Globus pallidus (tissue), 1 donor: ENCODE measurements at places on chromosomes 3 and 15.

GRCh38 chr3:160568989-160569388, 3.6 kb upstream of the KPNA4 start:
- DNase-seq: no peak

- no peak for DNase-seq
Measured at GRCh38 chr3:189567766-189568420, 63.3 kb upstream of the TP63 start.

DNA sequence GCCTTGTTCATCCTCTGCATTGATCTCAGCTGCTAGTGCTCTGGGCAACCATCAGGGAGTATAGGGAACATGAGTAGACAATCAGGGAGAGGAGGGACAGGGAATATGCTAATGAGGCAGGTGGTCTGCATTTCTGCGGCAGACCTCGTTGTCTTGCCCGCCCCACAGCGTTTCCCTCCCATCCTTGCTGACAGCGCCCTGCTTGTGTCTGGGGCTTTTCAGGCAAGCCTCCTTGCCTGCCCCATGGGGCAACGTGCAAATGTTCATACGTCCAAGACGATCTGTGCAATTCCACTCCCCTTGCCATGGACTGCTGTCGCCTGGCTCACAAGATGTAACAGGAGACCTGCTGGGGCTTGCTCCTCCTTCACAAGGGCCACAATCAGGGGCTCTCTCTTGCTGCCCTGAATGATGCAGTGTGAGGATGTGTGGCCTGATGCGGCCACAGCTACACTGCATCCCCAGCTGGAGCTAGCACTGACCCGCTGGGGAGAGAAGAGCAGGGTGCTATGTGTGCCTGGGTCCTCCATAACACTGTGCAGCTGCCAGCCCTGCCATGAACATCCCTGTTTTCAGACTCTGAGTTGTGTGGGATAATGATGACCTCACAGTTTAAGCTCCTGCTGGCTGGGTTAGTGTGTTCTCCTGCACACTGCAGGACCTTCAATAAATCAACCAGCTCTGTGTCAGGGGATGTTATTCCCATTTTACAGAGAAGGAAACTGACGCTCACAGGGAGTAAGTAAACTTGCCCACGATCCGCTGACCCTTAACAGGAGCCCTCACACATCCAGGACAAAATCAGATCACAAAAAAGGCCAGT, 211.3 kb downstream of the KLF13 start:
- DNase-seq: peak; percentile 20

DNA sequence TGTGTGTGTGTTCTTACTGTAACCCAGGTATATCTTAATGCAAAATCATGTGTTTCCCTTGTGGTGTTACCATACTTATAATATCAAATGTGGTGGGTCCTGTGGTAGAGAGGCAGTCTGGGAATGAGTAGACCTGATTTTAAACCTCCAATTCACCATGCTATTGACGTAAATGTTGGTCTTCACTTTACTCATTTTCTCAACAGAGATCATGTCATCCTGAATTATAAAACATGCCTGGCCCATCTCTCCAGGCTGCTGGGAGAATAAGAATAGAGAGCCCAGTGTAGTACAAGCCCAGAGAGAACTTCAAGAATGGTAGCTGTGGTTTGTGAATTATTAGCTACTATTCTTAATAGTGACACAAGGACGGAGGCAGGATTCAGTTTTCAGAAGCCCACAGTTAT, 88.1 kb downstream of the MBNL1 start:
- DNase-seq: no peak

DNA sequence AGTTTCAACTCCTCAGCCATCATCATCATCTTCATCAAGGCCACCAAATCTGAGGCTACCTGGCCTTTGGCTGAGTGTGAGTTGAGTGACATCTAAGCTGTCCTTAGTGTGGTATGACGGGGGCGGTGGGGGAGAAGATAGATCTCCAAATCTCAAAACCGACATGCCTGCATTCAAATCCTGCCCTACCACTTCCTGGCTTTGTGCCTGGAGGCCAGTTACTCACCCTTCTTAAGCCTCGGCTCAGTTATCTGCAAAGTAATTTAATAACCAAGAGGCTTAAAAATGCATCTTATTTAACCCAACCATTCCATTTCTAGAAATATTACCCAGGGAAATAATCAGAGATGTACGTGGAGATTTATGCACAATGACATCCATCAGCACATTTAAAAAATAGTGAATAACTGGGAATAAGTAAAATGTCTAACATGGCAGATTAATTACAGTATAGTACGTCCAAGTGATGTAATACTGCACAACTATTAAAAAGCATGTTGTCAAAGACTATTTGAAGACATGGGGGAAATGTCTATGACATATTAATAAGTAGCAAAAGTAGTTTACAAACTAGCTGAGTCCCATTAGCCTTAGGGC, 167.4 kb downstream of the NTRK3 start:
- DNase-seq: no peak

DNA sequence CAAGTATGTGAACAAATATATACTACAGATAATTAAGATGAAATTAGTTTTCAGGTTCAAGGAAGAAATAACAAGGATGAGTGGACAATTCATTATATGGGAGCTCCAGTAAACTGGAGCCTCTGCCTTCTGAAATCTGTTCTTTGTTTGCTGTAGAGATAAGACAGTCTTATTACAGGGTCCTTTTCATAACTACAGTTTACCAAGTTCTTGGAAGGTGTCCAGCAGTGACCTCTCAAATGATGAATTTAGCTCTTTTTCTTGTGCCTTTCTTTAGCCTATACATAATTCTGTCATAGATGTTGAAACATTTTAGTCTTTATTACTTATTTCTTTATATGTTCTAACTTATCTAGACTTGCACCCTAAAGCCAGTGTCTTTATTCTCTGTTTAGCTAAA, 89.7 kb upstream of the GBE1 start:
- no peak for DNase-seq

- DNase-seq: no peak
Measured at GRCh38 chr15:55900019-55900418, 93.4 kb downstream of the NEDD4 start.

DNA sequence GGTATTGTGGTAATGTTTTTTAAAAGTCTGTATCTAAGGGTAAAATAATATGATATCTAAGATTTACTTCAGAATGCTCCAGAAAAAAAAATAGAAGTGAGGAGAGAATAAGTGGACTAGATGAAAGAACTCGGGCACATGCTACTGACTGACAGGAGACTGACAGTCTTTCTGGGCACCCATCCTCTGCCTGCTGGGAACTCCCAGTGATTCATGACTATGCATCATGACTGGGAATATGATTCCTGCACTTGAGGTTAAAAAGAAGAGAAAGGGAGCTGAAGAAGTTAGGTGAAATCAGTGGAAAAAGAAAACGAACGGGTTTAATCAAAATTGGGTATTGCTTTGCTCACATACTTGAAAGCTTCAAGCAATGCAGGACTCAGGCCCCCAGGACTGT, 35.7 kb upstream of the SPSB4 start:
- no peak for DNase-seq

DNA sequence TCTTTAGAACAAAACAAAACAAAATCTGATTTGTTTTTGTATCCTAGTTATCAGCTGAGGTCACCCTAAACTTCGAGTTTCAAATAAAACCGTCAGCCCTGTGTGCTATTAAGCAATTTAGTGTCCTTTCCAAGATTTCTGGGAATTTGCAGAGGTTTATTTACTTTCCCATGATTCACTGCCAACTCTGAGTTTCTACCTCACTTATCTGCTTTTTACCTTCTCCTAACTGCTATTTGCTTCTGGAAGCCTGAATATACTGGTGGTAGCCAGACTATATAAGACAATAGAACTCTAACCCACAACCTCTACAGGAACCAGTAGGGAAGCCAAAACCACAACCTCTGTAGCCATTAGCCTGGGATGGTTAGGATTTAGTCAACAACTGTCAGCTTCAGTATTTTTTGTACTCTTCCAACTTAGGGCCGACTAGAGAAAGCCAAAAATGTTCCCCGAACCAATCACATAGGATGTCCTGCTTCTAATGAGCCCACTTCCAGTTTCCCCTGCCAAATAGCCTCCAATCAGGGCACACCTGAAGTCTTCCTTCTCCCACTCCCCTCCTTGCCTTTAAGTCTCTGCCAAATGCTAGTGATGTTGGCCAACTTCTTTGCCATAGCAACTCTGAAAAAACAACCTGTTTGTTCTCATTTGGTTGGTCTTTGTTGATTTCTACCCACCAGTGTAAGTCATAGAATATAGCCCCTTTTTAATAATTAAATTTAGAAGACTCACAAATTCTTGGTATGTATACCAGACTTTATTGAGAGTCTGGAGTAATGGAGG, 273.1 kb downstream of the ULK4 start:
- DNase-seq: no peak

- DNase-seq: no peak
Measured at GRCh38 chr3:148957586-148957985, 33.8 kb upstream of the GYG1 start.

DNA sequence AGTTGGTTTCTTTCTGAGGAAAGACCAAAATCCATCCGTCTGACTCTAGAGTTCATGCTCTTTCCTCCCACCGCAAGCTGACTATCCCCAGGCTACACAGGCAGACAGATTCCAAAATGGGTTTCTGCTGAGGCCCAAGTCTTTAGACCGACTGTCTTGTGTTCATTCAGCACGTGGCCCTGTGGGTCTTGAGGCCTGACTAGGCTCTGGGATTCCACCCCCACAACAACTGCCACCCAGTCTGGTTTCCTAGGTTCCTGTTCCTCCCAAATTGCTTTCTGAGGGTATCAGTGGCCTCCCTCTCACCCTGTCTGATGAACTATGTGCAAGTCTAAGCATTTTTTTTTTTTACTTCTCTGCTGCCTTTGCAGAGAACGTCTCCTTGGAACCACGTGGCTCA, 67.7 kb downstream of the CYP19A1 start:
- DNase-seq: peak; percentile 71

DNA sequence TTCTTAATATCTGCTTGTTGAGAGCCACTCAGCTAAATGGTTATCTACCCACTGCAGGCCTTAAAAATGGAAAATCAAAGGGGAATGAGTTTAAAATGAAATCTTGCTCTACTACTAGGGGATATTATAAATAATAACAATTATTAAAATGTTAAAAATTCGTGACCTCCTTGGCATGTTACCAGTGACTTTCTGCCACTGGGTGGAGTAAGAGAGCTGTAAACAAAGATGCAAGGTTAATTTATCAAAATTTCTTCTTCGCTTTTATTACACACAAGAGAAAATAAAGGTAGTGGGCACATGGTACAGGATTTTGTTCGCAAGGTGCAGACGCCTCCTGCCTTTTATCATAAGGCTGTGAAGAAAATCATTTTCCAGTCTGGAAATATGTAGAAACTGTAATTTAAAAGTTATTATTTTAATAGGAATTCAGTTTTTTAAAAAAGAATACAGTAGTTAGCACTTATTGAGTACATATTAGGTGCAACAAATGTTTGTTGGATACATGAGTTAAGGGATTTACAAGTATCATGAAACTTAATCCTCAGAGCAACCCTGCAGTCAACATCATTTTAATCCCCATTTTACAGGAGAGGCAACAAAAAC, 272.6 kb downstream of the SUCLG2 start:
- DNase-seq: no peak

DNA sequence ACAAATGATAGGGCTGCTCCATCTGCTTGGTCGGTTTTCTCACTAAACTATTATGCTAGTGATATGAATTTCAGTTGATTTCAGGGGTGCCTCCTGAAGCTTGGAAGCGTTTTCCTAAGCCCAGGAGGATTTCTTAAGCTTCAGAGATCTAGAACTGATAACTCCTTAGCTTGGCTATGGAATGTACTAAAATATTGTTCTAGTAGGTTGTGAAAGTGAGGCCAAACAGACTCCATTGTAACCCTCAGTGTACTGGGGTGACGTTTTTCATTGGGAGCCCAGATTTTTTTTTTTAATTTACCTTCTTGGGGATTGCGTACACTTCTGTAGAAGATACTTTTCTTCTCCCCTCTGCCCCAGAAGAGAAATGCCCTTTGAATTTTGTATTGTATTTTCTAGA, 17.0 kb upstream of the ST3GAL6 start:
- DNase-seq: no peak

- DNase-seq: no peak
Measured at GRCh38 chr15:80667936-80668335, 27.2 kb upstream of the ABHD17C start.

GRCh38 chr3:190854062-190854461, 8.4 kb downstream of the GMNC start:
- no peak for DNase-seq

GRCh38 chr3:72126441-72127223, 341.7 kb upstream of the PROK2 start:
- no peak for DNase-seq

DNA sequence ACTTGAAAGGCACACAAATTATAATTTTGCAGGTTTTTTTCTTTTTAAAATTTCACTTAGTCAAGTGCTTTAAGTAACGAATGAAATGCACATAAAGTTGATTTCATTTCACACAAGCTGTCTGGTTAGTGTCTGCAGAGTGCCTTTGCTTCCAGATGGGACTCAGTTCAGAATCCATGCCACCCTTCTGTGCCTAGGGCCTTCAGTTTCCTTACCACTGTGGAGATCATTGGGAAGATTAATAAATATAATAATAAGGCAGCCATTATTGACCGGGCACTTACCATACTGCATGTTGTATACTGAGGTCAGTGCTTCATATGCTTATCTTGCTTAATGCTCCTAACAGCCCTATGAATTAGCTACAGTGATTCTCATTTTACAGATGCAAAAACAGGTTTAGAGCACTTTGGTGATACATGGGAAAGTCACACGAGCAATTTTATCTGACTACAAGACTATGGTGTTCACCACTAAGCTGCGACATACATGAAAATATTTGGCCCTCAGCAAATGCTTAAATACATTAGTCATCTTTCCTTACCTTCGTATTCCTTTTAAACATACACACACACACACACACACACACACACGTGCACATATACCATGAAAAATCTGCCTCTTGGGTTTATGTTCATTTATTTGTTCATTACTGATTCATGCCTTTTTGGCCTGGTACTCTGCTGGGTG, 3.1 kb downstream of the NMNAT3 start:
- no peak for DNase-seq

DNA sequence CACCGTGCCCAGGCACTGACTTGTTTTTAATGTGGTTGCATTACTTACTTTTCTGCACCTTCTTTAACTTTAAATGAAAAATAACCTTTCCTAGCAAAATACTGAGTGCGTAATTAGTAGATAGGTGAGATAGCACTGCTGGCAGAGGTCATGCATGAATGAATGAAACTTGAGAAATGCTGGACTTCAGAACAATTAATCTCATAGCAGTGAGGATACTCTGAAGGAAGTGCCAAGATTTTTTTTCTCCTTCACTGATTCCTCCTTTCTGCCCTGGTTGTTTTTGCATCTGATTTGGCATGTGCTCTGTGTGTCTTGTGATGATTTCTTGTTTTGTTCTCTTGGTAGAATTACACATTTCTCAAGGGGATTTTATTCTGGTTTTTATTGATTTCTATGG, 378.9 kb downstream of the PTPRG start:
- no peak for DNase-seq
